ENCODE measurements at places on chromosomes 1 and 21. TPM values are rescaled to one million over a fixed set of nuclear protein-coding genes. Genes with fewer than 3 reads are reported as not detected.

- DNase-seq = no peak
- no peaks in the 10 kb centered on the region for H3K27me3 ChIP-seq
- H3K4me1 ChIP-seq = no peaks in the 10 kb centered on the region
- H3K4me3 ChIP-seq = no peak overlapping the region
- no peak overlapping the region for H3K27ac ChIP-seq
These were observed 42.0 kb upstream of the DUSP10 start for GRCh38 chr1:221783936-221784335.

DNA sequence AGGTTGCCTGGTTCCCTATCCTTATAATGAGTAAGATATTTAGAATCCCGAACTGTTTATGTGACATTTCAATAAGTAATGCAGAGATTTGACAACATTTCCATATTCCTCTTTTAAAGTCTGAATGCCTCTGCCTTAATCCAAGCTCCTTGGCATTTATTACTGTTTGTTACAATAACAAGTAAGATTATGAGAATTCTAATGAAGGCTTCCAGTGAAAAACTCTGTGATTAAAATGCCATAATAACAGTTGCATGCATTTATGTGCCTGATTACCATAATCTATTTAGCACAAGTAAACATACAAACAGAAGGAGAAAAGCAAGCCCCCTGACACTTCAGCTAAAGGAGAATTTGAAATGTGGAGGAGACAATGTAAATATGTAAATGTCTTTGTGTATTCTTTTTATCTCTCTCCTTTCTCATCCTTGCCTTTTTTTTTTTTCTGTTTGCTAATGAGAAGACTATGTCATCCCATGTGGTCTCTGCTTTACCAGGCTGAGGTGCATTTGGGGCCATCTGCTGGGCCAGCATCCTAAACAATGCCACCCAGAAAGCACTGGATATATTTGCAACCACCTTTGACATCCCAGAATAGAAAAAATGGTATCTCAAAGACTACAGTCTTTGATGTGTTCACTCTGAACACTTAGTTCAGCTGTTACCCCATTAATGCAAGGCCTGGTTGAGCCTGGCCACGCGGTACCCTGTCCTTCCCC lies 17.2 kb upstream of the OLIG2 start:
- peaks cover 26% of the 10 kb centered on the region for H3K4me1 ChIP-seq
- H3K4me3 ChIP-seq = no peak overlapping the region

DNA sequence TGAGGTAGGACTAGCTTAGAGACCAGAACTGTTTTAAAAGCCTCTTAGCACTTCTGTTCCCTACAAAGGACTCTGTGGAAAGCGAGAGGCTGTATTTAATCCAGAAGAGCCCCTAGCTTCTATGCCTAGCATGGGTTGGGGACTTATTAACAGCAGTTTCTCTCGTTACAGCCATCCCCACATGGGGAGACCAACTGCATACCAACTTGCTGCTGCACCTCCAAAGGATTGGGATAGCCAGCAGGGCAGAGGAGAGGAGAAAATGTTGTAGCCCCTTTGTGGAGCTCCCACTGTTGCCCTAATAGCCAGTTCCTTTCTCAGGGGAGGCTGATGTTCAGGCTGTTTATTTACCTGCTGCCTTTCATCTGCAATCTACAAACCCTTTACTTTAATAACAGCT lies 11.0 kb upstream of the CELSR2 start:
- no peak overlapping the region for H3K4me3 ChIP-seq
- no peak for DNase-seq
- peaks cover 94% of the 10 kb centered on the region for H3K36me3 ChIP-seq
- no peaks in the 10 kb centered on the region for H3K27me3 ChIP-seq
- H3K4me1 ChIP-seq = peaks cover 23% of the 10 kb centered on the region

Gene KCNJ9
- 0.07 TPM for total RNA-seq

- H3K4me1 ChIP-seq = no peaks in the 10 kb centered on the region
- H3K36me3 ChIP-seq = no peaks in the 10 kb centered on the region
- no peak overlapping the region for H3K27ac ChIP-seq
- no peaks in the 10 kb centered on the region for H3K27me3 ChIP-seq
These were observed 438.1 kb downstream of the LMO4 start for GRCh38 chr1:87766737-87767136.

Gene ADAM30
- not detected for total RNA-seq

GRCh38 chr1:9657521-9658032 lies 6.0 kb downstream of the PIK3CD start:
- no peak overlapping the region for H3K4me3 ChIP-seq
- H3K27me3 ChIP-seq = no peaks in the 10 kb centered on the region
- H3K36me3 ChIP-seq = no peaks in the 10 kb centered on the region
- H3K4me1 ChIP-seq = peaks cover 6% of the 10 kb centered on the region
- no peak for DNase-seq

DNA sequence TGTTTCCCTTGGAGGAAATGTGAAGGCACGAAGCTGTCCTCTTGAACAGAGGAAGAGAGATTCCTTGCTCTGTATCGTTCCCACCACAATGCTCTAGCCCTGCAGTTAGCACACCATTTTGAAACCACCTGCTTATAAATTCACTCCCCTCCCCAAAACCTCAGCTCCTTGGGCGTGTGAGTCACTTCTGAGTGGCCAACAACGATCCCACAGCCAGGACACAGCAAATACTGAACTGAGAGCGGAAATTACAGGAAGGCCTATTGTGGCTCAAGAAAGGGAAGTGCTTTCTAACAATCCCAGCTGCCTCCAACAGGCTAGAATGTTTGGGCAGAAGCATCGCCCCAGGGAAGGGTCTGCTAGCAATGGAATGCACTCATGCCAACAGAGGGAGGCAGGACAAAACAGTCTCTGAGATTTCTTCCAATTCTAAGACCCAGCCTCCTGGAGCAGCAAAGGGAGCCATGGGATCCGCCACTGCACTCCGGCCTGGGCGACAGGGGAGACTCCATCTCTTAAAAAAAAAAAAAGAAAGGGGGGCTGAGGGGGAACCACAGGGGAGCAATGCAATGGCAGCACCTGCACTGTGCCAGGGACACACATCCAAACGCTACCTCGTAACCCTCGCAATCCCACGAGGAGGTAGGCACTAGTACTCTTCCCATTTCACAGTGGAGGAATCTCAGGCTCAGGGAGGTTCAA lies 1.9 kb downstream of the TMEM53 start:
- peaks cover 8% of the 10 kb centered on the region for H3K36me3 ChIP-seq
- H3K4me3 ChIP-seq = no peak overlapping the region
- H3K27ac ChIP-seq = no peak overlapping the region
- peak; percentile 57 for DNase-seq
- peaks cover 17% of the 10 kb centered on the region for H3K4me1 ChIP-seq

GRCh38 chr1:162412002-162412401 lies at the start of gene SH2D1B:
TSS of gene SH2D1B (minus strand) at chr1:162412136. CDS start at chr1:162412016, 120 bp downstream.
- peaks cover 13% of the 10 kb centered on the region for H3K4me1 ChIP-seq
- H3K27ac ChIP-seq = no peak within 1 kb of the TSS
- H3K36me3 ChIP-seq = no peaks in the 10 kb centered on the region
- no peak within 1 kb of the TSS for H3K4me3 ChIP-seq
- no peaks in the 10 kb centered on the region for H3K27me3 ChIP-seq

Data from MCF 10A (cell line).